H1 (cell line): ENCODE measurements at places on chromosomes 1 and 21. TPM values are rescaled to one million over a fixed set of nuclear protein-coding genes. Genes with fewer than 3 reads are reported as not detected.

ADGRL4 gene
- 0.48 and 0.60 TPM in 2 replicates for total RNA-seq

DNA sequence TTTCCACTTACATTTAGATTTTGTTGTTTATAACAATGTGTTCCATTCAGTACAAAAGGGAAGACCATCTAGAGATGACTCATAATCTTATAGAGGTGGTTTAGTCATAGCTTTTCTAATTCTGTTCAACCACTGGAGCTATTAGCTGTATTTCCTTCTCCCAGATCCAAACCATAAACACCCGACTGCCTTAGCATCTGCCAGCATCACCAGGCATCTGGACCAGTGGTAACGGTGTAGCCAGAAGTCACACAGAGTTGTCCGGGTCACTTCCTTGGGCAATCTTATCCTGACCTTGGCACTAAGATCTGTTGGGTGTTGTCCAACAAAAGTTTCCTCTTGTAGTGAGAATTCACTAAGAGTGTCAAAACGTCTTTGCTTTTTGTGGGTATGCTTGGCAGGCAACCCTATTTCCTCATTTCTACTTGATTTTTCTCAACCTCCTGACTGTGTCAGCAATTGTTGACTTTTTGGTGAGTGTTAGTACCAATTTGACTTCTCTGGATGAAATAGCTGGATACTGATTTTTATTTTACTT lies 372.1 kb upstream of the B3GALT2 start:
- no peak for DNase-seq

LAMC1 gene
- 90.3 and 92.1 TPM in 2 replicates for total RNA-seq

DNA sequence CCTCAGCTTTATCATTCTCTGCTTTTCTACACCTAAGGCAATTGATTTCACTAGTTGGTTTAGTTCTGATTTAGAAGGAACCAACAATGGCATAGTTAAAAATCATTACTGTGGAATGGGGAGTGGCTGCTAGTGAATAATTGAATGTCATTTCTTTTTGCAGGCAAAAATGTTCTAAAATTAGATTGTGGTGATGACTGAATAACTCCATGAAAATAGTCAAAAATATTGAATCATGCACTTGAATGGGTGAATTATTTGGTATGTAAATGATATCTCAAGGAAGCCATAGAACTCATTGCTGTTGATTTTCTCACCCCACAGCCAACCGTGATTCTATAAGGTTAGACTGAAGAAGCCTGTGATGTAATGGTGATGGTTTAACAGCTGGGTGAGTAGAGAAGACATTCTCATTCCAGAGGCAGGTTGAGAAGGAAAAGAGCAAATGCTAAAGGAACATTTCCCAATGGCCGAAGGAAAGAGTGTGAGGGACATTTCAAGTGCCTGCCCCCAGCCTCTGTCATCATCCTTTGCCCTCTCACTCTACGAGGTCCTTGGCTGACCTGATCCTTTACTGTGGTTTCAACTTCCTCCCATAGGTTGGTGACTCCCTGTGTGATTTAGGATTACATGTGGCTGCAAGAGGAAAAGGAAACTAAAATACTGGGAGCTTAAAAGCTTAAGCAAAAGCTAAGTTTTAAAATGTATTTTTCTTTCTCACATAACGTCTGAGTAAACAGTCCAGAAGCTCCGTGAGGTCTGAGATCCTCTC lies 12.5 kb downstream of the OVAAL start:
- DNase-seq: no peak

DENND2D gene
- total RNA-seq: 0.57 and 0.58 TPM in 2 replicates

DNA sequence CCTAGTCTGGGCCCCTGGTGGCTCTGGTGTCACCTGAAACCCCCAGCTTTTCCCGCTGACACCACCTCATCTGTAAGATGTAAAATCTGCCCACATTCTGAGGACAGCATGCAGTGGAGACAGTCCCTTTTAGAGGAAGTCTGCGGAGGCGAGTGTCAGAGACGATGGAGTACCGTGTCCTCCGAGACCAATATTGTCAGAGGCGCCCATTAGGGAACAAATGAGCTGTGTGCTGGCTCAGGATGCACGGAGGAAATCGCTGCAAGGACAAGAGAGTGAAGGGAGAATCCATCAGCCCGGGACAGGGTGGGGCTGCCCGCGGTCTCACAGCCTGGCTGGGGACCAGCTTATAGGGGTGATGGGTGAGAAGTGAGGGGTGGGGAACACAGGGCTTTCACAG lies 214.8 kb downstream of the MATN1 start:
- no peak for DNase-seq

DNA sequence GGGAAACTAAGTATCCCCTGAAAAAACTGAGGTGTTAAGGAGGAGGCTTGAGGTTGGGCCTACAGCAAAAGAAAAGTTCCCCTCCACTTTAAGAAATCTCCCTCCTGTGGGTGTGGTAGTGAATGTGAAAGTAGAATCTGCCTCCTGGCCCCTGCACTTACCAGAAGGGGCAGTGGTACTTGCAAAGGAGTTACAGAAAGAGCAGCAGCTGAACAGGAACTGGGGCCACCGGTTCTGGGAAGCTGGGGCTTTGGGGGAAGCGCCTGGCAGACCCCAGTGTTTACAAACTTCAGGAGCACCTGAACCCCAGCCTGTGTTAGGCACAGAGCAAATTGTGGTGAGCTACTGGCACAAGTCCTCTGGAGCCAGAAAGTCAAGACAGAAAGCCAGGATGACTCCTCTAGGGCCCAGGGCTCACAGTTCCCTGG lies 250.2 kb upstream of the FGGY start:
- DNase-seq: no peak

DNA sequence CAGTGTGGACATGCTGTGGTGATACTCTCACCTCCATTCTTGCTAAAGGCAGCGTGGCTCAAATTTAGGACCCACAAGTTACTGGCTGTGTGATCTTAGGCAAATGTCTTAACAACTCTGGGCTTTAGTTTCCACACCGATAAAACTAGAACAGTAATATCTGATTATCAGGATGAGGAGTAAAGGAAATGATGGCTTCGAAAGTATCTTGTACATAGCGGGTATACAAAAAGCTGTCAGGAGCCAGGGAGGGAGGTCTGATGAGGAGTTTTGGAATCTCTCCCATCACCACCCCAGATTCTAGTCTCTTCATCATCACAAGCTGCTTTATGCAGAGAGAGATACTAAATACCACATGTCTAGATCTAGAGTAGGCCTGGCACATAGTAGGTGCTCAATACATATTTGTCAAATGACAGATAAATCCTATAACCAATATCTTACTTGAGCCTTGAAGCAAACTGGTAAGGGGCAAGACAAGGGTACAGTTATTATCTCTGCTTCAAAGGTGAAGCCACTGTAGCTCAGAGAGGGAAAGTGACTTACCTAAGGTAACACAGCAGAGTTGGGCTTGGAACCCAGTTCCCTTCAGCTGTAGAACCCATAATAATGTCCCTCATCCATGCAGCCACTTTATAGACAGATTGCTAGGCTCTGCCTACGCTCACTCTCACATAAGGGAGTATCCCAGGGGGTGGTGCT lies 9.5 kb upstream of the FGR start:
- DNase-seq: no peak

GRCh38 chr1:226711976-226712741 lies 26.9 kb downstream of the ITPKB start:
- no peak for DNase-seq
